Iris pigment epithelial cell (primary cell): ENCODE measurements at places on chromosomes 11 and 22.

GRCh38 chr11:82176365-82176764 lies 557.3 kb downstream of the FAM181B start:
- DNase-seq, result no peak

DNA sequence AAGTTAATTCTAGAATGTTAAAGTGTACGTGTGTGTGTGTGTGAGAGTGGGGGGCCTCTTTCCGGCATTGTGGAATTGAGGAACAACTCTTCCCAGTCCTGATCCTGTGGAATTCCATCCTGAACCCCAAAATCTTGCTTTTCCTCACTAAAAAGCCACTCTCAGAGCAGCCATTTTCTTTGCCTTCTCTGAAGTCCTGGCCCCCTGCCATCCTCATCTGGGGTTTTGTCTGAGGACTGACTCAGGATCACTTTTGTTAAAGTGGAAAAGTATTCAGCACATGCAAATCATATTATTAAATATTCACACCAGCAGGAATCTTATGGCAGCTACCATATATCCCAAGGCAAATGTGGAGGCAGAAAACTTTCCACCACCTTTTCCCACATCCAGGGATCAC lies 3.8 kb downstream of the SCN4B start:
- no peak for DNase-seq

DNA sequence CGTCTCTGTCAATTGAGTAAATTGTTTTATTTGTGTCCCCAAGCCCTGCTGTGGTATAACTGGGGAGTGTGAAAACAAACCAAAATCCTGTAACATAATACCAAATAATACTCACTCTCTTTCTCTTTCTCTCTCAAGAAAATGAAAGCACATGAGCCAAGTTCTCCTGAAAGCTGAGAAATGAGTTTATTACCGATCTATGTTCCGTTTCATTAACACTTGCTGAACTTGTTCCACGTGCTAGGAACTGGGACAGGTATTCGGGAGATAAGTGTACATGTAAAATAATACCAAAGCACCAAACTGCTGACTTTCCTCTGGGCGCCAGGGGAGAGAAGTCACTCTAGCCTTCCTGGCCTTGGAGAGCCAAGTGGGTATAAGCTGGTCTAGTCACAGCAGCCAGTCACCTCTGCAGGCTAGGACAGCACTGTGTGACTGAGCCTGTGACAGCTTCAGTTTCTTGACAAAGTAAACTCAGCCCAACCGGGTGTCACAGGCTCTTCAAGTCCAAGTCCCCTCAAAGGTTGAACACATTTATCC lies 23.1 kb downstream of the CD6 start:
- no peak for DNase-seq

GRCh38 chr11:107050121-107050520 lies 31.8 kb upstream of the GUCY1A2 start:
- peak; percentile 7 for DNase-seq

DNA sequence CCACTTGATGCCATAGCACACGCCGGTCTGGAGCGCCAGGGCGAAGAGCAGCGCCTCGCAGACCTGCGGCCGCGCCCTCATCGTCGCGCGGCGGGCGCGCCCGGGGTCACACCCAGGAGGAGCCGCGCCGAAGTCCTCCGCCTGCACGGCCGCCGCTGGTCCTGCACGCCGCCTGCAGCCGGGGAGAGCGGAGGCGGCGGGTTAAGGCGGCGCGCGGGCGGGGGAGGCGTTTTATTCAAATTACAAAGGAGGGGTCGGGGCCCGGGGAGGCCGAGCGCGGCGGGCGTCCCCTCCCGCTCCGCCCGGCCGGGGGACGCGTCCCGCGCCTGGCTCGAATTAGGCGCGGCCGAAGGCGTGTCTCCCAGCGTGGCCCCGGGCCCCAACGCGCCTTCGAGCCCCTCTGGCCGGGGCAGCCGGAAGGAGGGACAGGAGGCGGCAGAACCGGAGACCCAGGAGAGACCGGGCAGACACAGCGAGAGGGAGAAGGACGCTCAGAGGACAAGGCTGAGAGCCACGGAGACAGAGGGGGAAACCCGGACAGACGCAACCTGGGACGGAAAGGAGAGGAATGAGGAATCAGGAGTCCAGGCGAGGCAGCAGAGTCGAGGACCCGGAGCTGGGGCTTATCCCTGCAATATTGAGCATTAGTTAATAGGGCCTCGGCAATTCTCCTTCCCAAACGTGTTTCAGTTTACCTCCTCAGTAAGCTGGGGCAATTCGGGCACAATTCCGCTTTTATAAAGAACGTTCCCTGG lies at the start of gene WNT11:
Gene WNT11, minus strand, starts transcription at position 176 of the 755 bp plus-strand sequence. Its CDS starts 95 bp downstream, at position 81.
- DNase-seq, result no peak

DNA sequence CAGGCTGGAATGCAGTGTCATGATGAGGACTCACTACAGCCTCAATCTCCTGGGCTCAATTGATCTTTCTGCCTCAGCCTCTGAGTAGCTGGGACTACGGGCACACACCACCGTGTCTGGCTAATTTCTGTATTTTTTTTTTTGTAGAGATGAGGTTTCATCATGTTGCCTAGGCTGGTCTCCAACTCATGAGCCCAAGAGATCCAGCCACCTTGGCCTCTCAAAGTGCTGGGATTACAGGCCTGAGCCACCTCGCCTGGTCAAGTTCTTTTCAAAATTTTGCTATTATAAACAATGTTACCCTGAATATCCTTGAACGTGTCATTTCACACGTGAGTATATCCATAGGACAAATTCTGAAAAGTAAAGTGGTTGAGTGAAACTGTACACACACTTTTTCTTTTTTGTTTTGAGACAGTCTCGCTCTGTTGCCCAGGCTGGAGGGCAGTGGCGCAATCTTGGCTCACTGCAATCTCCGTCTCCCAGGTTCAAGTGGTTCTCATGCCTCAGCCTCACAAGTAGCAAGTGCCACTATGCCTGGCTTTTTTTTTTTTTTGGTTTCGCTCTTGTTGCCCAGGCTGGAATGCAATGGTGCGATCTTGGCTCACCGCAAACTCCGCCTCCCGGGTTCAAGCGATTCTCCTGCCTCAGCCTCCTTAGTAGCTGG lies 21.6 kb upstream of the EP300 start:
- DNase-seq, result no peak

DNA sequence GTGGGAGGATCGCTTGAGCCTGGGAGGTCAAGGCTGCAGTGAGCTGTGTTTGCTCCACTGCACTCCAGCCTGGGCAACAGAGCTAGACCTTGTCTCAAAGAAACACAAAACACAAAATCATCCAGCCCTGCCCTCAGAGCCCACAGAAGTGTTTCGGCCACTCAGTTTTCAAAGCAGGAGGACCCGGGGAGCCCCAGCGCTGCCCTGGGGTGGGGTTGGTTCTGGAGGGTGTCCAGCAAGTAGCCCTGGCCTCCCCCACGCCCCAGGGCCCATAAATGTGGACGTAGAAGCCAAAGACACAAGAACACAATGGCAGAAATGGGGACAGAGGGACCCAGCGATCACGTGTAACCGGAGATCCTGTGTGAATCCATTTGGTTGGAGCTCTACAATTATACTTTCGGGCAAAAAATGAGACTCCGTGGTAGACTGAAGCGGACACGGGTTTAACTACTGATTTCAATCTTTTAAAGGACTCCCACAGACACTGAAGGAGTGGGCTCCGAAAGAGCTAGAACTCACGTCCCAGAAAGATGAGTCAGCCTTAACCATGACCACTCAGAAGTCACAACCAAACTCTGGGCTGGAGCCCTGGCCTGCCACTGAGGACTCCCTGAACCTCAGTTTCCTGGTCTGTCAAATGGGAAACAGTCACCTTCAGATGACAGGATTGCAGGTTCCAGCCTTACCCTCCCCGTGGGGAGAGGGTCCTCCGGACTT lies 9.0 kb upstream of the CYTH4 start:
- DNase-seq, result peak; percentile 80

DNA sequence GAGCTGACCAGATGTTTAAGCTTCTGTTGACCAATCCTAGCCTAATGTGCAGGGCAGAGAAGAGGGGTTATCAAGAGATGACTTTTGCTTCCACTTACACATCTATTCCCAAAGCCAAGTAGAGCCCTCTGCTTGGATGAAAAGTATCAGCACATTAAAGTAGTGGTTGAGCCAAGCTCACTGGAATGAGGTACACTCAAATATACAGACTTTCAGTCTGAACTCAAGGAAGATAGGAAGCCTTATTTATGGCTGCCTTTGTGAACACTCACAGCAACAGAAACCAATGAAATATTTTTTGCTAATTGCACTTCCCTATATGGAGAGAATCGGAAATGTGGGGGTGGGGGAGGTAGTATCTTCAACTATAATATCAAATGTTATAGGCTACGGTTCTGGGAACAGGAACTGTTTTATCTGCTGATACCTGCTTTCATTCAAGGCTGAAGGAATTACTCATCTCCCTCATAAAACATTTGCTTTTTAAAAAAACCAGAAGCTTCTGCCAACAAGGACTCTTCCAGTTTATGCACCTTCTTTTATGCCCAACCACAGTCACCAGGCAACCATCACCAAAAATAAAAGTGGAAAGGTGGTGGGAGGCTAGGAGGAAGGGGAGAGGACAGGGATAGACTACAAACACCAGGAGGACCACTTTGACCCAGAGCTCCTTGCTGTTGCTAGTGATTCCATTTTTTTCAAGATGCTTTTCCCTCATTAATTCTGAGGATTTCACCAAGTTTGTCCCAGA lies 91.2 kb downstream of the CLPB start:
- no peak for DNase-seq

- no peak for DNase-seq
Measured at GRCh38 chr11:80748207-80748925, 1307.5 kb upstream of the TENM4 start.

DNA sequence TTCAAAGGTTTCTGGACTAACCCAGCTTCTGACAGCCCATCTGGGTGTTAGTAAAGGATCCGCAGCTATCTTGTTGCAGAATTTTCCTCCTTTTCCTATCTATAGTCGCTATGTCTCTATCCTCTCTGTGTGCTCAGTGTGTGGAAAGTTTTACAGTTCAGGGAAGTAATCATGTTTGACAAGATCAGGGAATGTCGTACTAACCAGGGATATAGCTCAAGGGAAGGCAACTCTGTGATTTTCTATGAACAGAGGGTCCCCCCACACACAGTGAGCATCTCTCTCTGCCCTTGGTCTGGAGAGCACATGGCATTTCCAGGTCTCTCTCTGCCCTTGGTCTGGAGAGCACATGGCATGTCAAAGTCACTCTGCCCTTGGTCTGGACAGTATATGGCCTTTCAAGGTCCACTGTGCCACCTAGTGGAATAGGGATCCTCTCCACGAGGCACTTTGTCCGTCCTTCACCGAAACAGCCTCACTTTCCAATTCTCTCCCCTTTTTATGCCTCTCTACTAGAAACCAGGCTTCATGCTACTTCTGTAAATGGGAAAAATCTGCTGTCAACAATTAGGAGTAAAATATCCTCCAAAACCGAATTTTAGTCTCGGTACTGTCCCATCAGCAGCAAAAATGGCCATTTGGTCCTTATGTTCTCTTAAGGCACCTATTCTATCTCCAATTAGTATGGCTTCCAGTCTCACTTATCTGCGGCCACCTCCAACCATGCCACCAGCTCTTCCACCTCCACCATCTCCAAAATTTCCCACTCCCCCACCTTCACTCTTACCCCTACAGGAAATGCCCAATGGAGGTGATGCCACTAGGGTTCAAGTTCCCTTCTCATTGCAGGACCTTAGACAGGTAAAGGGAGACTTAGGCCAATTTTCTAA lies 88.7 kb downstream of the IGLL5 start:
- no peak for DNase-seq

DNA sequence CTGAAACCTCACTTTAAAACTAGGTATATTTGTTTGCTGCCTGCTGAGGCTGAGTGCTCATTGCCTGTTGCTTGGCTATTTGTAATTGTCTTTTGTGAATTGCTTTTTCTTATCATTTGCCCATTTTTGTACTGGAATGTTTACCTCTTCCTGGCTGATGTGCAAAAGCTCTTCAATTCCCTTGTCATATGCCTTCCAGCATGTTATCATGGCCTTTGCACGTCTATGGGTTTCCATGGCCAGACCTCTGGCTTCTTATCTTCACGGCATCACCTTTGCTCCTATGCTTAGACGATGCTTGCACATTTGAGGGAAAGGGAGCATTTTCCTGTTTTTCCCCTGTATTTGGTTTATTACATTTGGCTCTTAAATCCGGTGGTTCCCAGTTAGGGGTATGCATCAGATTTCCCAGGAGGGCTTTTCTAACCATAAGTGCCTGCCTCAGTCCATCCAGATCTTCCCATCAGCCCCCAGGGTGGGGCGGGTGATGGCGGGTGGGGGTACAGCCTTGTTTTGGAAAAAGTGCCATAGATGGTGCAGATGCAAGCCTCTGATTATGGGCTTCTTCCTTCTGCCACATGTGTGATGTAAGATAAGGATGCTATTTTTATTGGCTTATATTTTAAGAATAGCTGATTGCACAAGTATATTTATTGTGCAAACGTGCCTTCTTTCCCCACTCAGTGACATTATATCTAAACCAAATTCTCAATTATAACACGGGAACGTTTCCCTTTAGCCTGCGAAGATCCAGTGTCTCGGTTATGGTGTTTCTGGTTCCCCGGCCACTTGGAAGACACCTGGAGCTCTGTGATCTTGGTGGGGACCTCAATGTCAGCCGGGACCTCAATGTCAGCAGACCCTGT lies 70.6 kb upstream of the SEPTIN5 start:
- DNase-seq, result no peak

DNA sequence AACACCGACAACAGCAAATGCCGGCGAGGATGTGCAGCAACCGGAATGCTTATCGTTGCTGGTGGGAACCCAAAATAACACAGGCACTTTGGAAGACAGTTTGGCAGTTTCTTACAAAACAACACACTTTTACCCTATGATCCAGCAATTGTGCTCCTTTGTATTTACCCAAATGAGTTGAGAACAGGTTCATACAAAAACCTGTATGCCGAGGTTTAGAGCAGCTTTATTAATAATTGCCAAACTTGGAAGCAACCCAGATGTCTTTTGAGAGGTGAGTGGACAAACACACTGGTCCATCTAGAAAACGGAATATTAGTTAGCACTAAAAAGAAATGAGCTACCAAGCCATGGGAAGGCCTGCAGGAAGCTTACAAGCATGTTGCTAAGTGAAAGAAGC lies 118.9 kb downstream of the CTTN start:
- DNase-seq, result no peak

- no peak for DNase-seq
Measured at GRCh38 chr11:7595951-7596350, 77.3 kb downstream of the CYB5R2 start.

- DNase-seq, result no peak
Measured at GRCh38 chr11:69049490-69049867, 747 bp downstream of the TPCN2 start.

GRCh38 chr11:1728301-1728700 lies 22.1 kb downstream of the IFITM10 start:
- DNase-seq, result no peak
